ENCODE measurements at places on chromosomes 1 and 21. TPM values are rescaled to one million over a fixed set of nuclear protein-coding genes. Genes with fewer than 3 reads are reported as not detected.

GRCh38 chr1:171623651-171624331 lies 1.7 kb downstream of the MYOCOS start:
- DNase-seq: no peak

GRCh38 chr1:112700290-112701226 lies 6.4 kb downstream of the RHOC start:
- DNase-seq: peak; percentile 99

GRCh38 chr1:76279101-76279748 lies 204.7 kb downstream of the ST6GALNAC3 start:
- DNase-seq: peak; percentile 12

DNA sequence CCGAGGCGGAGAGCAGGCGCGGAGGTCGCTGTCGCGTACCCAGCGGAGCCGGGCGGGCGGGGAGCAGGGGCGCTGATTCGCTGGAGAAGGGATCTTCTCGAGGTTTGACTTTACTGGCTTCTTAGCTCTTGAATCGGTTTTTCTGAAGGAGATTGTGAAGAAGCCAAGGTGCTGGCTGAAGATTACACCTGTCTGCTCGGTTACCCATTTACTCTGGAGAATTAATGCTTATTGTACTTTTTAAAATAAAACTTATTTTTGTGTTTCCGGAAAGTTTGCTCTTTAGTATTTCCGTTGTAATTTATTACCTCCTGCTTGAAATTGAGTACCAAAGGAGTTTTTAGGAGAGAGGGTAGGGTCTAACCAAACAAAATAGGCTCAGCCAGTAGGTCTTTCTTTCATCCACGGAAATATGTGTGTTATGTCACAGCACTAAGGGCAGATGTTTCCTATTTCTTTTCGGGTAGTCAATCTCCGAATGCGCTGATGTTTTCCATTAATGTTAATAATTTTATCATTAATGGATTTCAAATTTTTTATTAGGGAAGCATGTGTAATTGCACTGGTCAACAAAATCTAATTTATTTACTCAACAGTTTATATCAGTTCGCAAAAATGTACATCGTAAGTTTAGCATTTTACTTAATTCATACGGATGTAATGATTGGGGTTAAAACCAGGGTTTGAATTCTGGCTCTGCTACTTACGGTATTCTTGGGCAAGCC lies 510 bp upstream of the GNG5 start:
- DNase-seq: peak; percentile 19

Gene NBPF11
- total RNA-seq: 3.6 TPM

Gene TNFAIP8L2
- 0.20 TPM for total RNA-seq

Gene RLF
- total RNA-seq: 19.2 TPM

Data from lung microvascular endothelial cell (primary cell).